ENCODE measurements at places on chromosomes 6 and 20.

- DNase-seq: no peak
Observed at GRCh38 chr6:151721671-151722070, 85.8 kb upstream of the ESR1 start.

- DNase-seq: no peak
Observed at GRCh38 chr6:1479095-1479494, 89.7 kb downstream of the FOXF2 start.

DNA sequence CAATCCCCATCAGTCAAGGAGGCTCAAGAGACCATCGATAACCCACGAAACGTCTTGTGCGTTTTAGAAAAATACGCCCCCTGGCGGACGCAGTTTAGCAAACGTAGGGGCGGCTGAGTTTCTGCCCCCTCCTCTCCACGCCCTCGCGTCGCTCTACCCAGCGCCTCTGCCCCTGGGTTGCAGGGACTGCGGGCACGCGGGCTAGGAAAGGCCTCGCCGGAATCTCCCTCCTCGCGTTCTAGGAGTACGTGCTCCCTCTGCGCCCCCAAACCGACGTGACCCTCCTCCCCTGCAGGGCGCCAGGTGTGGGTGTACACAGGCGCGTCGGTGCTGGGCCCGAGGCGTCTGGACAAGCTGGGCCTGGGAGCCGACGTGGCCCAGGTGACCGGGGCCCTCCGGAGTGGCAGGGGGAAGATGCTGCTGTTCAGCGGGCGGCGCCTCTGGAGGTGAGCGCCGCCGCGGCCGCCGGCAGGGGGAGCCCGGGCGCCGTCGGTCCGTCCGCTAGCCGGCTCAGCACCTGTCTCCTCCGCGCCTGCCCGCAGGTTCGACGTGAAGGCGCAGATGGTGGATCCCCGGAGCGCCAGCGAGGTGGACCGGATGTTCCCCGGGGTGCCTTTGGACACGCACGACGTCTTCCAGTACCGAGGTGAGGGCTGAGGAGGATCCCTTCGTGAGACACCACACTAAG lies 5.3 kb downstream of the MMP9 start:
- DNase-seq: peak; percentile 78

DNA sequence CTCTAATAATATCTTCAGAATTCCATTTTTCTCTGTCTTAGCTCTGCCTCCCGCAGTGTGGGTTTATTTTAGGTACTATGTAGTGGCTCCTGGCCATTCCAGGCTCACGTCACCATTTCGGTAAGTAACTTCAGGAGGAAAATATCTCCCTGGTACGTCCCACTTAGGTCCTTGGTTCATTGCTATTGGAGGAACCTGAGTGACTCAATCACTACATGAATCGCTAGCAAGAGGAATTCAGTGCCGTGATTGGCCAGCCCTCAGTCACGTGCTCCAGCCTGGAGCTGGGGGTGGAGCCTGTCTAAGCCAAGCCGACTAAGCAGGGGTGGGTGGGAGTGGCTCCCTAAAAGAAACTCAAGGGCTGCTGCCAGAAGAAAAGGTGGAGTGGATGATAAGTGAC lies 67.3 kb upstream of the E2F3 start:
- no peak for DNase-seq

- DNase-seq: no peak
Observed at GRCh38 chr6:106026748-106027715, 59.1 kb upstream of the PRDM1 start.

- DNase-seq: no peak
Observed at GRCh38 chr6:87155842-87156815, 764 bp downstream of the ZNF292 start.

DNA sequence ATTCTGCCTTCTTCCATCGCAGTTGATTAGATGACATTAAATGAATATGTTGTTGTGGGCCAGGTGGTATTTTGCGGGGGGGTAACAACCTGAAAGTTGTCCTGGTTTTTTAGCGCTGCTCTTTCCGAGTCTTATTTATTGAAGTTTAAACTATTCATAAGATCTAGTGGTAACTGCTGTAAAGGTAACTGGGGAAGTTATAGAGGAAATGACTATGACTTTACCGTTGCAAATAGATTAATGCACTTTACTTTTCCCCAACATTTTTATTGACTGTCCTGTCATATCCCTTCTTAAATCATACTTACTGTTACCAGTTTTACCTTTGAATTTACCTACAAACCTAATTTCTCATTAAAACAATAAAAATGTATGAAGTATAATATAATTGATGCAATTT lies 173.4 kb downstream of the ARID1B start:
- no peak for DNase-seq

- DNase-seq: no peak
Observed at GRCh38 chr6:44594481-44594880, 207.0 kb downstream of the CDC5L start.

DNA sequence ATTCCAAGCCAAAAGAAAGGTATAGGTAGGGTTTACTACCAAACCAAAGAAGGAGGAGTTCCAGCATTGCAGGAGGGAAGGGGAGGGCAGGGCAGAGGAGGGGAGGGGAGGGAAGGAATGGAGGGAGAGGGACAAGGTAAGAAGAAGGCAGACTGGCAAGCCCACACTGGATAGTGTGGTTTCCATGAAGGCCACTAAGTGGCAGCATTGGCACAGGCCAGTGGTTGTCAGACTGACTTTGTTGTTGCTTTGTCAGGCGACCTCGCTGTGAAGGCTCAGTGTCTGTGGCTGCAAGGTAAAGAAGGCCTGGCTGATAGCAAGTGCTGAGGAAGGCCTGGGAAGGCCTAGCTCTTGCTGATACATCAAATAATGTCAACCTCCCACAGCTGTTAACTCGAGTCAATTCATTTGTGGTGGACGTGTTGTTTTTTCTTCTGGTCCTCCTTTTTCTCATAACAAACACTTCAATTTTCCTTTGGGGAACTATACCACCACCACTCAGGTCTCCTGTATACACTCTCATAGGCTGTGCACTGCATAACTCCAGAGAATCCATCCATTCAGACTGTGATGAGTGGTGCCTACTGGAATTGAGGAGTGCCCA lies 7.7 kb upstream of the ZNF334 start:
- DNase-seq: peak; percentile 24

- no peak for DNase-seq
Observed at GRCh38 chr6:148599967-148600426, 146.8 kb upstream of the UST start.

- DNase-seq: peak; percentile 61
Observed at GRCh38 chr6:45922728-45923351, 92.8 kb downstream of the CLIC5 start.

- DNase-seq: no peak
Observed at GRCh38 chr6:13368731-13369115, 40.4 kb upstream of the TBC1D7 start.

DNA sequence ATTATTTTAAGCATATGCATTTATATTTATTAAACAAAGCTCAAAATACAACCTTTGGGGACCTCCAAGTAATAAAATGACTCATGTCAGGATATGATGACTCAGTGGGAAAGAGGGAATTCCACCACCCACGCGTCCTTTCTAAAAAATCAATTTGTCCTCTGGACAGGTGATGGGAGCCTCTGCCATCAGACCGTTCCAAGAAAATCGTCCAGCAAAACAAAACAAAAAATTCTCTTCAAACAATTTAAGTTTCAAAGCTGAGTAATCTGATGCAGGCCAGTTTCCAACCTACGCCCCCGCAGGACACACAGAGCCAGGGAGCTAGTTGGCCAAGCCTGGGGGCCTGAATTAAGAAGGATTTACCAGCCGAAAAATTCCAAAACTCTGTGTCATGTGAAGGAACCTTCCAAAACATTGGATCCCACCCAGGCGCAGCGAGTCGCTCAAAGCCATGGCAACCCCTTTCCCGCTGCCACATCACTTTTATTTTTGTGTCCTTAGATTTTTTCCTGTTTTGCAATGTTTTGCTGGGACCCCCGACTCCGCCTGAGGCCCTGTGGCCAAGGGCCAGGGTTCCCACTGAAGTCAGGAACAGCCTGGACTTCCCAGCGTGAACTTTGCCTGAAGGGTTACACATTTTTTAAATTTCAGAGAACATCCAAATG lies 95.3 kb downstream of the NFATC2 start:
- no peak for DNase-seq

DNA sequence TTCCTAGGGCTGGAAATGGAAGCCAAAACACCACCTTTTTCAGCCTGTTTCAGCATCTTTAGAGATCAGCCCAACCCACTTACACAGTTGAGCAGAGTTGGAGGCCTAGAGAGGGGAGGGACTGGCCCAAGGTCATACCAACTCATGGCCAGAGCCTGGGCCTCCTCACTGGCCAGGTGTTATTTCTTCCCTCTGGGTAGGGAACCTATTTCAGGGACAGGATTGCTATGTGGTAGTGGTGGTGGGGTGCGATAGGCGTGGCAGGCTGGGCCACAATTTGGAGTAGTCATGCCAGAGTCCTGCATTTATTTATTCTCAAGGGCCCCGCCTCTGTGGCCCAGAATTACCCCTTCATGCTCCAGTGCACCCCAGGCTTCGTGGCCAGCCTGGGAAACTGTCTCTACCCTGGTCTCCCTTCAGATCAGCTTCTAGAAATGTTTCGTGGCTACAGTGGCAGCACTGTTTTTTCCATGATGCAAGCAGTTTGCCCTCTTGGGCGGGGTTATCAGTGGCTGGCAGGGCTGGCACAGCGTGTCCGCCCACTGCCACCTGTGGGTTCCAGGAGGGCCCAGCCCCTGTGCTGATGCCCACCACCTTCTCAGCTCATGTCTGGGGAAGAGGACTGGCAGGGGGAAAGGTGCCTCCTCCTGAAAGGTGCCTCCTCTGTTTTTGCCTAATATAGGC lies 6.2 kb downstream of the VEGFA start:
- no peak for DNase-seq

GRCh38 chr20:32052090-32052777 lies at the start of gene HCK:
Gene HCK (plus strand): TSS chr20:32052242.
- DNase-seq: no peak

- DNase-seq: no peak
Observed at GRCh38 chr6:24321538-24322162, 36.2 kb downstream of the DCDC2 start.

- no peak for DNase-seq
Observed at GRCh38 chr6:227074-227782, 65.1 kb upstream of the DUSP22 start.

GRCh38 chr20:43189554-43190331 lies at the start of gene PTPRT:
Gene PTPRT (minus strand): TSS chr20:43189906. CDS start chr20:43189733, 173 bp downstream.
- no peak for DNase-seq

DNA sequence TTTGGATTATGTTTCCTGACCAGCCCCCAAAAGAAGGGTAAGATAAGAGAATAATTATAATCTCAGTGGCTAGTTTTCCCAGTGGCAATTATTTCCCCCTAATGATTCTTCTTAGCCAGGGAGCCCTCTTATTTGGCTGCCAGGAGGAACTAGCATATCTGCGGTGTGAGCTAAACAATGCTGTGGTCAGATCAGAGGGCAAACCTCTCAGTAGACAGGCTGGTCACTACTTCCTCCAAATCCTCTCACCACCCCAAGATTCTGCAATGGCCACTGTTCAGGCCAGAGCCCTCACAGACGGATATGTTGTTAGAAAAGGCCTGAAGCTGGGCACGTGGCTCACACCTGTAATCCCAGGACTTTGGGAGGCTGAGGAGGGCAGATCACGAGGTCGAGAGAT lies 273.4 kb upstream of the SASH1 start:
- no peak for DNase-seq

GRCh38 chr6:1610497-1611321 lies 994 bp downstream of the FOXC1 start:
- DNase-seq: peak; percentile 24

GRCh38 chr6:111710911-111711310 lies 105.2 kb upstream of the TRAF3IP2 start:
- DNase-seq: no peak

- no peak for DNase-seq
Observed at GRCh38 chr6:169556758-169557548, 144.9 kb downstream of the WDR27 start.

GRCh38 chr20:49790077-49790798 lies 22.4 kb upstream of the SLC9A8 start:
- DNase-seq: no peak

DNA sequence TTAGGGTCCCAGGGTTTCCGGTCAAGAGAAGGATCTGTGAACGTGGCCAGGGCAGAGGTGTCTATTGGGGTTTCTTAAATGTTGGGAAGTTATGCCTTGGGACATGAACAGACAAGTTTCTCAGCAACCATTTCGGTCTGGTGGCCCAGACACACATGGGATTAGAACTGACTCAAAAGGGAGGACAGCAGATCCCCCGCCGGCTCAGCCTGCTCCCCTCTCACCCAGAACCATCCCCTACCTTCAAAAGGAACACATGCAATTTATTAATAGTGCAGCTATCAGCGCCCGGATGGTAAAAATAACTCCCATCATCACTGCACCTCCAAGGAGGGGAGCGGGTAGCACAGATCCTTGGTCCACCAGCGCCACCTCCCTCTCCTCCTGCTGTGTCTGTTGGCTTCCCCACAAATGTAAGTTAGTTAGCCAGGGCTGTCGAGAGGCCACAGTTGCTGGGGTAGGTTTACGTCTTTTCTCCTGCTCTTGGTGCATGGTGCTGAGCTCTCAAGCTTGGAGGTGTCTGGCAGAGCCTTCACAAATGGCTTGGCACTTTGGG lies 77.1 kb downstream of the TRAM2 start:
- DNase-seq: no peak

DNA sequence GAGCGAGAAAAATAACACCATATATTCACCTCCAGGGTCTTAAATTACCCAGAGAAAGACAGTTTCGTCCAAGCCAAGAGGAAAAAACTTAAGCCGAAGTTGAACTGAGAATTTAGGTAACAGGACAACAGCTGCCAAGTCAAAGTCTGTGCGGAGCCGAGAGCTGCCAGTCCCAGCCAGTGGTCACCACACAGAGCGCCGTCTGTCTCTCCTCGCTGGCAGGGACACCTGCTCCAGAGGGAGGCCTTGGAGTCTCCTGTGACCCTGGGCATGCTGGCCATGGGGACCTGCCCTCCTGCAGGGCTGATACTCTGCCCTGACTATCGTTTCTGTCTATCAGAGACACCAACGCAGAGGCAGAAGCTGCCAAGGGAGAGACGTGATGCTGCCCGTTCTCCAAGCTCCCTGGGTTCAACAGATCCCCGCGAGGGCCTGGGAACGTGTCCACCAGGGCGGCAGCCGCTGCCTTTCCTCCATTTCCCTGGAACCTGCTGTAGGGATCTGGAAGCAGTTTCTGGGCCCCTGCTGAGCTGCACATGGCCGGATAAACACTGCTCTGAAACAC lies 341.3 kb downstream of the SMOC2 start:
- no peak for DNase-seq

GRCh38 chr6:153625089-153625488 lies 414.0 kb upstream of the OPRM1 start:
- no peak for DNase-seq

GRCh38 chr6:11428371-11428770 lies 109.2 kb upstream of the TMEM170B start:
- DNase-seq: no peak

DNA sequence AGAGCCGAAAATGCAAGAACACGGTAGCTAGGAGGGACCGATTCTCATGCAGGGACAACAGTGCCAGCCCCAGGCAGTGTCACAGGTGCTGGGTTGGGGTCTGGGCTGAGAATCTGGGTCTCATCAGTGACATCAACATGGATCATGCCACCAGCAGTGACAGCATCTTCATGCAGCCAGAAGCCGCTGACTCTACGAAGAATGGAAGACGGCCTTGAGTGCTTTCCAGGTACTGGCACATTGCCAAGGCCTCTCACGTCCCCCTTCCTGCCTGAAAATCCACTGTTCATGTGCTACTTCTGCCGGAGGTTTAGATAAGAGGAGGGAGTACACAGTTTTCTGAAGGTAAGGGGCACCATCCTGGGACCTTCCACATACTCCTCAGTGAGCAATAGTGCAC lies 141.1 kb upstream of the FOXQ1 start:
- DNase-seq: no peak

GRCh38 chr6:7513529-7513928 lies 27.9 kb upstream of the DSP start:
- DNase-seq: no peak

Data from CD4-positive, alpha-beta T cell treated with Interleukin-17A for 4 hours (primary cell).